ENCODE measurements at places on chromosomes 6 and 20. TPM values are rescaled to one million over a fixed set of nuclear protein-coding genes. Genes with fewer than 3 reads are reported as not detected.

Gene BMP5
- not detected for total RNA-seq

Gene CEP162
- total RNA-seq, result 9.7 TPM

Gene ECT2L
- total RNA-seq, result not detected

- DNase-seq, result no peak
- H3K27ac ChIP-seq, result no peak overlapping the region
- H3K36me3 ChIP-seq, result no peaks in the 10 kb centered on the region
- H3K27me3 ChIP-seq, result no peaks in the 10 kb centered on the region
- peak overlapping the region; percentile 98 for H3K4me3 ChIP-seq
- H3K4me1 ChIP-seq, result peaks cover 14% of the 10 kb centered on the region
Measured at GRCh38 chr20:48919882-48920526, 1.5 kb upstream of the ARFGEF2 start.

Gene FOXF2
- not detected for total RNA-seq

GRCh38 chr20:22984008-22984407, 51.1 kb upstream of the SSTR4 start:
- no peaks in the 10 kb centered on the region for H3K27me3 ChIP-seq
- no peak for DNase-seq
- H3K4me3 ChIP-seq, result no peak overlapping the region
- H3K36me3 ChIP-seq, result no peaks in the 10 kb centered on the region

- H3K4me1 ChIP-seq, result peaks cover 6% of the 10 kb centered on the region
- H3K4me3 ChIP-seq, result no peak overlapping the region
- no peak for DNase-seq
- H3K27me3 ChIP-seq, result no peaks in the 10 kb centered on the region
- H3K36me3 ChIP-seq, result no peaks in the 10 kb centered on the region
Measured at GRCh38 chr6:38039502-38039901, 220.0 kb downstream of the ZFAND3 start.

DNA sequence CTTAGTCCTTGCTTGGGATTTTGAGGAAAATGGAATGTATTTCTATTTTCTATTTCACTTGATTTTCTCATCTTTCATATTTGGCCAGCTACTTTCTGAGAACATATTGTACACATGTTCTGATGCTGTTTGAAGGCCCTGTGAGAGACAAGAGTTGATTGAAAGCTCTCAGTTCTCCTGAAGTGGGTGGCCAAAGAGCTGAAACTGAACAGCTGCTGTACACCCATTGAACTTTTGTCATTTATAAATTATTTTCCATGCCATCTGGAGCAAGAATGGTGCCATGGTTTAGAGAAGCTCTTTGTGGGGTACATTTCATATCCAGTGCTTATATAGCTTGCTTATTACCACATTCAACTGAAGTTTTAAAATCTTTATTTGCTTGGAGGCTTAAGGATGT, 298.3 kb downstream of the PRL start:
- no peaks in the 10 kb centered on the region for H3K36me3 ChIP-seq
- no peaks in the 10 kb centered on the region for H3K27me3 ChIP-seq
- peaks cover 6% of the 10 kb centered on the region for H3K4me1 ChIP-seq
- H3K4me3 ChIP-seq, result no peak overlapping the region

Gene TRIM10
- total RNA-seq, result not detected

Gene MPIG6B
- total RNA-seq, result not detected

Gene SNAI1
- 13.0 TPM for total RNA-seq

DNA sequence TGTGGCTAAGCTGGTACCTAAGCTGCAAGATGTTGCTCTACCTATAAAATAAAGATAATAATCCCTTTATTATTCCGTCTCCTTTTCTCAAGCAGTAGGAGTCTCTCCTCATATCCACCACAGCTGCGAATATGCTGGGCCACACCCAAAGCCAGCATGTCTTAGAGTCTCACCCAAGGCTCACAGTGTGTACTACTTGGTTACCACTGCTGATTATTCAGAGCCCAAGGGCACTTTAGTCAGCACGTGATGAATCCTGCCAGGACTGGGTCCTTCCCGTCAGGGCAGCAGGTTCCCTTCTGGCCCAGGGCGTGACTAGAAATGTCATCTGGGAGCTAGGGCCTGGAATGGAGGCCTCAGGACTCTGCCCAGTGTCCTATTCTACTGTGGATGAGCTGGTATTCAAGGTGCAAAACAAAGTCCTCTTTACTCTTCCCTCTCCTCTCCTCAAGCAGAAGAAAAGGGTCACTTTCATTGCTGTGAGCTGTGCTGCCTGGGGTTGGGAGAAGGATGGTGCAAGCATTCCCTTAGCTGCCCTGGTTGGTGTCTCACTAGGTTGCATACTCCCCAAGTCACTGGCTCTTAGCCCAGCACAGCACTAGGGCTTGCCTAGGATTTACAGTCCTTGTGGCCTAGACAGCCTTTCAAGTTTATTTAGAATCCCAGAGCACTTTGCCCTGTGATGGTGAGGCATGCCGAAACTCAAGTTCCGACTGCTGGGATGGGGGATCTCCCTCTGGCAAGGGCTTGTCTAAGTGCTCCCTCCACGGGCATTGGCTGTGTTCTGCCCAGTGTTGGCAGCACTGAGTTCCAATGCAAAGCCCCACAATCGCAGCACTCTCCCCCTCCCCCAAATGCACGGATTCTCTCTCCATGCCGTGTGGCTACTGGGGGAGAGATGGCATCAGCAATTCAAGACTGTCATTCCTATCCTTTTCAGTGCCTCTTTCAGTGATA, 320.2 kb downstream of the BTBD9 start:
- no peaks in the 10 kb centered on the region for H3K36me3 ChIP-seq
- H3K27me3 ChIP-seq, result no peaks in the 10 kb centered on the region
- no peak for DNase-seq
- no peak overlapping the region for H3K27ac ChIP-seq
- H3K4me3 ChIP-seq, result no peak overlapping the region
- H3K4me1 ChIP-seq, result no peaks in the 10 kb centered on the region

- H3K4me1 ChIP-seq, result peaks cover 66% of the 10 kb centered on the region
- DNase-seq, result no peak
- H3K36me3 ChIP-seq, result peaks cover 9% of the 10 kb centered on the region
- H3K27me3 ChIP-seq, result no peaks in the 10 kb centered on the region
- no peak overlapping the region for H3K4me3 ChIP-seq
Measured at GRCh38 chr20:49854190-49854875, 41.7 kb downstream of the SLC9A8 start.

Gene EDN1
- total RNA-seq, result 11.8 TPM

Gene HCRTR2
- total RNA-seq, result not detected

GRCh38 chr6:6331393-6331792, 10.9 kb upstream of the F13A1 start:
- no peaks in the 10 kb centered on the region for H3K4me1 ChIP-seq
- H3K4me3 ChIP-seq, result no peak overlapping the region
- no peak overlapping the region for H3K27ac ChIP-seq
- no peak for DNase-seq
- H3K27me3 ChIP-seq, result no peaks in the 10 kb centered on the region

DNA sequence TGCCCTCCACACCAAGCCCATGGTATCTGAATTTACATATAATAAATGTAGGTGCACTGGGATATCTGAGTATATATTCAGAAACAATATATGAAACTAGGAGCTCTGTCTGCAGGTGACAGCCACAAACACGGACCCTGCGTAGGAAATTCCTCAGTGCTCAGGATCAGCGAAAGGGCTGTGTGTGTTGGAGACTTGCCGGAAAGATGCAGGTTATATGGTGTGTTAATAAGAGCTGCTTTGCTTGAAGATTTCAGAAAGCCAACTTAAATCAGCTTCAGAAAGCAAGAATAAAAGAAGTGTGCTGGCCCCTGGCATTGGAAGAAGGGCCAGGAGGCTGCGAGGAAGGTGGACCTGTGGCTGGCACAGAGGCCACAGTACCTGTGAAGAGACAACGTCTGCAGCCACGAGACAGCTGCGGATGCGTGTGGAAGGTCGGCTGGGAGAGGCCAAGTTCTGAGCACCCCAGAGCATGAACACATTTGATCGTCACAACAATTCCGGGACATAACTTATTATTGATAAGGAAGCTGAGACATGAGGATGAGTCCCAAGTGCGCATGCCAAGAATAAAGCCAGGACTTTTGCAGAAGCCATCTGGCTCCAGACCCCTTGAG, 183.2 kb downstream of the DLL1 start:
- no peaks in the 10 kb centered on the region for H3K4me1 ChIP-seq
- DNase-seq, result no peak
- no peaks in the 10 kb centered on the region for H3K36me3 ChIP-seq
- no peak overlapping the region for H3K4me3 ChIP-seq

Gene C6orf58
- not detected for total RNA-seq

DNA sequence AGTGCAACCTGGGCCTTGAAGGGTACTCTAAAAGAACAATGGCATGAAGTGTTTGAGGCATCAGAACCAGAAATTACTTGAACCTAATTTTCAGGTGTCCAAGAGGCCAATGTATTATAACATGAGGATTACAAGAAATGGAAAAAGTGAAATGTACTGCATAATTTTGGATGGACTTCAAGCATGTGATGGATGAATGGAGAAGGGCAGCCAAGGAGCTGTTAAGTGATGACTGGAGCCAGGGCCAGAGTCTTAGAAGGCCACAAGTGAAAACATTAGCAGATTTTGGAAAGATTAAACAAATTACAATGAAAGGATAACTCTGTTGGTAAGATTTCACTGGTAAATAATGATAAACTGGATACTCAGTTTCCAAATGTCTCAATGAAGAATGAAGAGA, 738.2 kb downstream of the CD109 start:
- no peak for DNase-seq
- no peaks in the 10 kb centered on the region for H3K36me3 ChIP-seq
- H3K27ac ChIP-seq, result no peak overlapping the region
- no peak overlapping the region for H3K4me3 ChIP-seq
- no peaks in the 10 kb centered on the region for H3K27me3 ChIP-seq
- H3K4me1 ChIP-seq, result peaks cover 7% of the 10 kb centered on the region

Gene RGS17
- total RNA-seq, result 3.7 TPM

Gene IRAK1BP1
- total RNA-seq, result 1.6 TPM

- no peaks in the 10 kb centered on the region for H3K27me3 ChIP-seq
- DNase-seq, result no peak
- H3K36me3 ChIP-seq, result no peaks in the 10 kb centered on the region
- no peak overlapping the region for H3K4me3 ChIP-seq
- no peak overlapping the region for H3K27ac ChIP-seq
Measured at GRCh38 chr20:51388756-51389542, 153.6 kb downstream of the NFATC2 start.

Gene PROKR2
- total RNA-seq, result not detected

Gene PRR18
- not detected for total RNA-seq

- H3K4me3 ChIP-seq, result no peak overlapping the region
- H3K36me3 ChIP-seq, result no peaks in the 10 kb centered on the region
- H3K27me3 ChIP-seq, result no peaks in the 10 kb centered on the region
- no peaks in the 10 kb centered on the region for H3K4me1 ChIP-seq
- no peak overlapping the region for H3K27ac ChIP-seq
- no peak for DNase-seq
Measured at GRCh38 chr20:20593447-20594170, 118.8 kb downstream of the RALGAPA2 start.

- H3K27me3 ChIP-seq, result no peaks in the 10 kb centered on the region
- H3K4me1 ChIP-seq, result peaks cover 100% of the 10 kb centered on the region
- H3K36me3 ChIP-seq, result no peaks in the 10 kb centered on the region
- H3K27ac ChIP-seq, result peak overlapping the region; percentile 70
- DNase-seq, result no peak
- H3K4me3 ChIP-seq, result peak overlapping the region; percentile 46
Measured at GRCh38 chr6:25312034-25312620, 33.0 kb downstream of the CARMIL1 start.

DNA sequence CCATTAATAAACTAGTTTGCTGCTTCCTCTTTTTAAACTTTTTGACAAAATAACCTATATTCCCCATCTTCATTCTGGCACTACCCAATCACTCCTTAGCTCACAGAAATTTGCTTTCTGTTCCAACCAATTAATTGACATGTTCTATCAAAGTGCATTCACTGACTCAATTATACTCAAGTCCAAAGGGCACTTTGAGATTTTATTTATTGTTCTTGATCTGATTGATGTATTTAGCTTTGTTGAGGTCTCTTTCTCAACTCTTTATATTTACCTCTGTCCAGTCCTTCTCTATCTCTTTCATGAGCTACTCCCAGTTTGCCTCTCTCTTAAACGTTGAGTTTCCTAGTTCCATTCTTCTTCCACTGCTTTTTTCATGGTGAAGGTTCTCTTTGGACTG, 104.4 kb upstream of the TENT5A start:
- no peaks in the 10 kb centered on the region for H3K36me3 ChIP-seq
- no peak overlapping the region for H3K4me3 ChIP-seq
- peaks cover 36% of the 10 kb centered on the region for H3K4me1 ChIP-seq
- H3K27me3 ChIP-seq, result no peaks in the 10 kb centered on the region

DNA sequence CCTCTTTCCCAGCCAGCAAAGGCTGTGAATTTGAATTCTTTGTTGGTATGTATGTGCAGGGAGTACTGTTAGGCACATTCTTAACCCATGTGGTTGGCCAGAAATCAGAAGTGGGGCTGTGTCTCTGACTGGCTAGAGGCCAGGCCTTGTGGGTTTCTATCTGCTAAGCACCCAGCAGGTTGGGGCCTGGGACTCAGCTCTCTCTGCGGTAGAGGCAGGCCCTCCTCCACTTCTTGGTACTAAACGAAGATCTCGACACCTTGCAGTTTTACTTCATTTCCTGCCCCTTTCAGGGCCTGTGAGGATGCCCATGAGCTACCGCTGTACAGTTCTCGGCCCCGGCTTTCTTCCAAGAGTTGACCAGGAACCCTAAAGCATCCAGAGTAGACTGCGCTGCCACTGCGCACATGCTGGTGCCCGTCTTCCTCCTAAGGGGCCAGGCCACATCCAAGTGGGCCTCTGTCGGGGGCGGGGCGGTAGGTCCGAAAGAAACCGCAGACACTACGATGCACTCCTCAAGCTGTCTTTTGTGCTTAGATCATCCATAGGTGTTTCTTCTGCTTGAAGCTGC, 51.1 kb downstream of the TCP11 start:
- H3K27ac ChIP-seq, result peak overlapping the region; percentile 79
- H3K27me3 ChIP-seq, result no peaks in the 10 kb centered on the region
- H3K36me3 ChIP-seq, result peaks cover 36% of the 10 kb centered on the region
- no peak overlapping the region for H3K4me3 ChIP-seq

All from thoracic aorta (tissue), 2 donors.